ENCODE measurements at places on chromosomes 7 and 10.

GRCh38 chr7:98394377-98394836 lies 6.5 kb downstream of the BAIAP2L1 start:
- peak; percentile 30 for DNase-seq

DNA sequence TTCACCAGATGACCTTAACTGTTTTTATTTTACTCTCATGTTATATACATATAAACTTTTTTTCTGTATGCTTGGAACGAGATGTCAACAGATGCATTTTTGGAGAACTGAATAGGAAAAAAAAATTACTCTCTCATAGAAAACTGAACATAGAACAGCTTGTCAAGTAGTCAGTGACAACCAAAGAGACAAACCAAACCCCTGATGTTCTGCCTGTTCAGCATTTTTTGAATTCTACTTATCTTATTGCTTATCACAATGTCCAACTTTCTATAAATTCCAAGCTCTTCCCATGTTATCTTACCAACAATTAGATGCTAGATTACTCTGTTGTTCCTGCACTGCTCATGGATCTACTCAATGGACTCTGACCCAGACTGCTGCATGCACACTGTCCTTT lies 95.2 kb downstream of the VPS41 start:
- no peak for DNase-seq

DNA sequence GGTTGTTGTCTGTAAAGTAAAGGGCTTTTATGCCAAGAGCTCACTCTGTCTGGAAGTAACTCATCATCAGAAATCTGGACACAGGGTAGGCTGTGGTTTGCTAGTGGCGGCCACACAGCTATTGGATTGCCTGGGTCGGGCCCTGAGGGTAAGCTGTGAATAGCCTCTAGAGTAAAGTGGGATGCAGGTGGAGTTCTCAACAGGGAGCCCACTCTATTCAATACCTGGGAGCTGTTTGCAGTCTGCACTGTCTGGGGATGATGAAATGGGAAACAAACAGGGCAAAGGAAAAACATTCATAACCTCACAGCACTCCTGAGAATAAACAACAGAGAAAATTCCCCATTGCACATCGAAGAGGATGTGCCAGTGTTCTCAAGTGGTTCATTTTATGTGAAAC lies 582.6 kb downstream of the CALN1 start:
- DNase-seq: no peak

DNA sequence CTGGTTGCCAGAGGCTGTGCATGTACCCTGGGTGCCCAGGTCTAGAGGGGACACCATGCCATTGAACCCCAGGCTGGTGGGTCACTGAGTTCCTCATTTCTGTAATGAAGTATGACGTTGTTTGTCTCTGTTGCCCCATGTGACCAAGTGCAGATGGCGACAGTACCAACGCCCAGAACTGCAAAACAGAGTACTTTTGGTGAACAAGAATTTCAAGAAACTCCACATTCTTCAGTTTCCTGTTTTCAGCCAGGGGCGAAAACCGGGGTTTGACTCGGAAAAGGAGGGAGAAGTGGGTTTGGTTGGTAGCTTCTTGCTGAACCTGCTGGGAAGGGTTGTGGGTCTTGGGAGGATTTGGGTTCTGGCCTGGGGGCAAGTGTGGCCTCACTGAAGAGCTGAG lies 18.2 kb downstream of the CYP17A1 start:
- peak; percentile 82 for DNase-seq

DNA sequence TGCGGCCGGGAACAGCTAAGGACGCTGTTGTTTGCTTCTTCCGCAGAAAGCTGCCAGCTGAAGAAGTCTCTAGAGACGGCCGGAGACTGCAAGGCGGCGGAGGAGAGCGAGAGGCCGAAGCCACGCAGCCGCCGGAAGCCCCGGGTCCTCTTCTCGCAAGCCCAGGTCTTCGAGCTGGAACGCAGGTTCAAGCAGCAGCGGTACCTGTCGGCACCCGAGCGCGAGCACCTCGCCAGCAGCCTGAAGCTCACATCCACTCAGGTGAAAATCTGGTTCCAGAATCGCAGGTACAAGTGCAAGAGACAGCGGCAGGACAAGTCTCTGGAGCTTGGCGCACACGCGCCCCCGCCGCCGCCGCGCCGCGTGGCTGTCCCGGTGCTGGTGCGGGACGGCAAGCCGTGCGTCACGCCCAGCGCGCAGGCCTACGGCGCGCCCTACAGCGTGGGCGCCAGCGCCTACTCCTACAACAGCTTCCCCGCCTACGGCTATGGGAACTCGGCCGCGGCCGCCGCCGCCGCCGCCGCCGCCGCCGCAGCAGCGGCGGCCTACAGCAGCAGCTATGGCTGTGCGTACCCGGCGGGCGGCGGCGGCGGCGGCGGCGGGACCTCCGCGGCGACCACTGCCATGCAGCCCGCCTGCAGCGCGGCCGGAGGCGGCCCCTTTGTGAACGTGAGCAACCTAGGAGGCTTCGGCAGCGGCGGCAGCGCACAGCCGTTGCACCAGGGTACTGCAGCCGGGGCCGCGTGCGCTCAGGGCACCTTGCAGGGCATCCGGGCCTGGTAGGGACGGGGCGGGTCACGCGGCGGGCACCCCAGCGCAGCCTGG lies 2.4 kb downstream of the NKX2-3 start:
- DNase-seq: peak; percentile 77
